ENCODE measurements at places on chromosomes 11 and 22.

DNA sequence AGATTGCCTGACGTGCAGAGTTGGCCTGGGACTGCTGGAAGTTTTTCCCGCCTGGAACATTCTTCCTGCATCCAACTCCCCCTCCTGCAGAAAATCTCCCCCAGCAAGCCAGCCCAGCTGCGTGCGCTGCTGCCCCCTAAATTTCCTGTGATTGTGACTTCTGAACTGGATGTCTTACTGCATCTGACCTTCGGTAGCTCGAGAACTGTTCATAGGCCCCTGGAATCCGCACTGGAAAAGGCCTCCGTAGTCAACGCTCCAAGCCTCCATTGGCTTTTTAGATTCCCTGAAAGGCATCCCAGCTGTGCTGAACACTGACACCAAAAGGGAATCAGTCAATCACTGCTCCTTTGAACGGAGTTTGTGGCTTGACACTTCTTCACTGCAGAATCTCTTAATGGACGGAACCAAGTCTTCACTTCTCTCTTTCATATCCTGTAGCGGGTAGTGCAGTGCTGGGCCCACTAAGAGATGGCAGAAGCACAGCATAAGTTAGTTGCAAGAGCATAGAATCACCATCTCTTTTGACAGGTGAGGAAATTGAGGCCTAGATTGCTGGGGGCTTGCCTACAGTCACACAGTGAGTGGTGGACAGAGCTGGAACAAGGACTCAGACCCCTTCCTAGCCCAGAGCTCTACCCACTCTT is 14.2 kb upstream of the RASD2 start:
- no peak for DNase-seq

GRCh38 chr11:74684661-74685060 is 46.6 kb downstream of the CHRDL2 start:
- no peak for DNase-seq

GRCh38 chr22:42926104-42926503 is 69.0 kb upstream of the ARFGAP3 start:
- DNase-seq, result no peak

DNA sequence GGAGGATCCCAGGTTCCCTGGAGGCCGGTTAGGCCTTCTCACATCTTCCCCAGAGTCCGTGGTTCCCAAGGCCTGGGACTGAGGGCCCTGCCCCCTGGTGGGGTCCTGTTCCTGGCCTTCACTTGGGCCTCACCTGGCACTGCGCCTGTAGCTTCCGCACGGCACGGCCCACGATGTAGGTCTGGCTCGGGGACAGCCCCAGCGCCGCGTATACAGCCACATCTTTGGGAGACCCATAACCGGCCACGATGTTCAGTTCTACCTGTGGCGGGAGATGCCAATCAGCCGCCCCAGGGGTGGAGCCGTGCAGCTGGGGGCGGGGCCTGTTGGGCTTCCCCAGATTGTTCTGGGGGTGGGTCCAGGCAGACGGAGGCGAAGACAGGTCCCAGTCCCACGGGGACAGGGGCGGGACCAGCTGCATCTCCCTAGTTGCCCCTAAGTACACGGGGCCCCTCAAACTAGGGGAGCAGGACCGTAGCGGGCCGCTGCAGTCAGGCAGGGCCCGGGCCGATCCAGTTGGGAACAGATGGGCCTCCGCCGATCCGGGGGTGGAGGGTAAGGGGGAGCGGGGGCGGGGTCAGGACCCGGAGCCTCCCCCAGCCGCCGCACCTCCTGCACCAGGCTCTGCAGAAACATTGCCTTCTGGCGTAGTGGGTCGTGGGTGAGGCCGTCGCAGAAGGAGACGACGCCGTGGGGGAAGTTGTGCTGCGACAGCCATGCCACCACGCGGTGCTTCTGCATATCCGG is 10.1 kb downstream of the AIP start:
- DNase-seq, result no peak

DNA sequence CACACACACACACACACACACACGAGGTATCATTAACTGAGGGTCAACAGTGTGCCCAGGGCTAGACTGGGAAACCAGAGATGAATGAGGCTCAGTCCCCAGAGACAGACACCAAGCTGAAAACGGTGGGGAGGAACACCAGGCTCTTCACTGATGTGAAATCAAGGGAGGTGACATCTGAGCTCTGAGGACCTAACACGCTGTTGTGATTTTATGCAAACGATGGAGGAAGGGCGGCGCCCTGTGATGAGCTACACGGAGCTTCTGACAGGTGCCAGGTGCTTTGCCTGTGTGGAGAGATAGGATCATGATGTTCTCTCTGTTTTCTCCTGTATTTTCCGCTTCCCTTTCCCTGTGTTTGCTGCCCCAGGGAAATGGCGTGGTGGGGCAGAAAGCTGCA is 6.5 kb upstream of the CYB5R3 start:
- DNase-seq, result peak; percentile 78

DNA sequence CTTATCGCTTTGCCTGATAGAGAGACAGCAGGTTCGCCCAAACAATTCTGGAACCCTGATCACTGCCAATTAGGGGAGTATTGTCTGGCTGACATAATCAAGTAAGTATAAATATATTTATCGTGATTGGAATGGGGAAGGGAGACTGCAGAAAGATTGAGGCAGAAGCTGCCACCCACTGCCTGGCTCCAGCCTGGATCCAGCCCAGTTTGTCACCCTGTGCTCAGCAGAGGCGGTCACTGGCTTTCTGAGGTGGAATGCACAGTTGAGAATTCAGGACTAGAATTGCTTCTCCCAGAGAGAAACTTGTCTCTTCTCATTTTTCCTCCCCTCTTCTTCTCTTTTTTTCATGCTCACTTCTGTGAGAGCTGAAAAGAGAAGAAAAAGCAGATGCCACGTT is 25.9 kb downstream of the GRAP2 start:
- DNase-seq, result no peak

DNA sequence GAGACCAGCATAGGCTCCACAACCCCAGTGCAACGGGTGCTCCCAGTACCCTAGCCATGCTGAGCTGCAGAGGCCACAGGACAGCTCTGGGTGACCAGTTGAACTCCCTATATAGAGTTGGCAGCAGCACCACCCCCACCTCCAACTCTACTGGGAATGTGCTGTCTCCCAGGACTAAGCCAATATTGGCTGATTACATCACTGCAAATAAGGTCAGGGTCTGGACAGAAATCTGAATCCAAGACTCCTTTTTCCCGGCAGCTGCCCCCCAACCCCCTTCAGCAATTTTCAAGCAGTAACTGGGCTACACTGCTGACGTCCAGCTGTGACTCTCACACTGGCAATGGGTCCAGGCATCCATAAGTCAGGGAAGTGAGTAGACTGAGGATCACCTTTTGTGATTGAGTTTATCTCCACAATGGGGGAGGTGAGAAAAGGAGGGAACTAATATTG is at the start of gene HPX:
HPX (minus strand) TSS at position 82 of the 453 bp plus-strand sequence; CDS start at position 58, 24 bp downstream.
- no peak for DNase-seq

GRCh38 chr11:110832080-110832479 is 119.8 kb upstream of the ARHGAP20 start:
- no peak for DNase-seq

GRCh38 chr11:42762348-42762747 is 549.4 kb upstream of the API5 start:
- no peak for DNase-seq

DNA sequence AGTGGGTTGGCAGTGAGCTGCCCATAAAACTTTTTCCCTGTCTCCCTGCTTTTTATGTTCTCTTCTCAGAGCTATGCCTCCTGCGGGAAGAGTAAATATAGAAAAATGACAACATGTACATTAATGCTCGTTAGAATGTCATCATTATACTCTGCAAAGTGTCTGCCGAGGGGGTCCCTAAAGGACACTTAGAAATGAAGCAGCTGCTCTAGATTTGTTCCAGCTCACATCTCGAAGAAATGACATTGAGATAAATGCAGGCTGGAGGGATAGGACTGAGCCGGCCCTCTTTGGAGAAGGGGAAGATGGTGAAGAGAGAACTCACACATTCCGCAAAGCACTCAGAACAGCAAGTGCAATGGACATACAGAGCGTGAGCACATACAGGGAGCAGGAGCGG is 240.0 kb downstream of the NXPE2 start:
- no peak for DNase-seq

DNA sequence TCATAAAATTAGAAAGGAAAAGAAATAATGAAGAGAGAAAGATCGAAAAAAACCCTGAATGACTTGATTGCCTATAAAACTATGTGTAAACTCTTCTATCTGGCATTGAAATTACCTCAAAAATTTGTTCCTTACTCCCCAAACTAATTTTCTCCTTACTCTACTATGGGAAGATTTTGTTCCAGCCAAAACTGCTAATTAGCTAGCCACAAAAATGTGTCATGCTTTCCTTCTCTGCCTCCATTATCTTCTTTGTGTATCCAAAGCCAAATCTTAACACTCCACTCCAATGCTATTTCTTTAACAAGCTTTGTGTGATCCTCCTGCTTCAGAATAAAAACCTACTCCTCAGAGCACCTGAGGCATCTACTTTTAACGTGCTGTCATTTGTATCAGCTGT is 831.2 kb downstream of the METTL15 start:
- DNase-seq, result no peak

DNA sequence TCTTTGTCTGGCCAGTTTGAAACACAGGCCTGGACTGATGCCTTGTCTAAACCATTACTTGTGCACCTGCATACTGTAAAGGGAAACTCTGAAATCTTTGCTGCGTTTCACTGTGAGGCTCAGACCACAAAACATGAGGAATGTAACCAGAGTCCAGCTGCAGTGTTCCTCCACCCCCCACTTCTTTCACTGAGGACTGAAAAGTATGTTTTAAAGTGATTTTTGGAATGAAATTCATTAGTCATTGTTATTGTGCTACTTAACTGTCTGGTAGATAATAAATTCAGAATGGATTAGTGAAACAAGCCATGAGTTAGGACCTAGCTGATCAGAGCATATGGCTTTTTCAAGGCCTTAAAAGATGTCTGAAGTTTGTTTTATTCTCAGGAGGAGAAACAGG is 181.2 kb downstream of the WNT11 start:
- no peak for DNase-seq

DNA sequence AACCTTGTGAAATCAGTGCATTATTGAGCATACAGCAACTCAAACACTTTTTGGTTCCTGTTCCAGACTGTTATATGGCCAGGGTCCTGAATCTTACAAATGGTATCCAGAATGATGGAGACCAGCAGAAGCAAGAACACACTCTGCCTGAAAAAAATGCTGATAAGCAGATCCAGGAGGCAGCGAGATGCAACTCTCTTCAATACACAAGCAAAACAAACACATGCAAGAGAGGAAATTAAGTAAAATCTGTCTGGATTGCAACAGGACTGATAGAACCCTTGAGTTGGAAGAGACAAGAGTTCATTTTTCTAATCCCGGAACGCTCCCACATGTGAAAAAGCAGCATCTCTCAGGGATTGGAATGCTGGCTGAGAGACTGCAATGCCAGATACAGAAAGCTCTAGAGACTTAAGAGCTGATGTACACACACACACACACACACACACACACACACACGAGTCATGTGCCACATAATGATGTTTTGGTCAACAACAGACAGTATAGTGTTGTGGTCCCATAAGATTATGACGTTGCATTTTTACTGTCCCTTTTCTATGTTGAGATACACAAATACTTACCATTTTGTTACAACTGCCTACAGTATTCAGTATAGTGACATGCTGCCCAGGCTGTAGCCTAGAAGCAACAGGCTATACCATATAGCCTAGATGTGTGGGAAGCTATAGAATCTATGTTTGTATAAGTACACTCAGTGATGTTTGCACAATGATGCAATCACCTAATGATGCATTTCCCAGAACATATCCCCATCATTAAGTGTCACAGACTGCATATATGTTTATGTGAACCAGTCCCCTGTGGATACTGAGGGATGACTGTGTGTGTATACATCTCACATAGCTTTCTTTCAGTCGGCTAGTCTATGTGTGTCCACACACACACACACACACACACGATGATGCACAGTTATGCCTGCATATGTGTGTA is 406.6 kb downstream of the LARGE1 start:
- no peak for DNase-seq

GRCh38 chr22:47210686-47211085 is 448.2 kb downstream of the TBC1D22A start:
- DNase-seq, result no peak

DNA sequence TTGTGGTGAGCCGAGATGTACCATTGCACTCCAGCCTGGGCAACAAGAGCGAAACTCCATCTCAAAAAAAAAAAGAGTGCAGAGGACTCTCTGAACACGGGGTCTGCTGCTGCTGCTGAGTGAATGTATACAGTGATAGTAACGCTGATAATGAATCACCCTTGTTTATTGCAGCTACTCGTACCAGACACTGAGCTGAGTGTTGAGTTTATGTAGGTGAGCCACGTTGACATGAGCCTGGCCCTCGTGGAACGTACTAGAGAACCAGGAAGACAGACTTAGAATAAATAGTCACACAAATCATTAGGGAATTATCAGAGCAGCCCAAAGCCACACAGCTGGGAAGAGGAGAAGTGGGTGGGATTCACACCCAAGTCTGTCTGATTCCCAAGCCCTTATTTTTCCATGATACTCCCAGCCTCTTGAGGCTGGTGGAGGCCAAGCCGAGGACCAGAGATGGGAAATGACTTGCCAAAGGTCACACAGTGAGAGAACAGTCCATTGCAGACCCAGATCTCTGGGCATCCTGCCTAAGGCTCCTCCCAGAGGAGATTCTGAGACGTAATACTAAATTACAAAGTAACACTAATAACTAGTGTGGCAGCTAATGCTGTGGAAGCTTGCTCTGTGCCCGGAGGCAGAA is 34.8 kb downstream of the MB start:
- no peak for DNase-seq

- DNase-seq, result peak; percentile 47
Measured at GRCh38 chr22:39236321-39237317, 8.2 kb downstream of the PDGFB start.

GRCh38 chr11:86749821-86750401 is 50.4 kb upstream of the PRSS23 start:
- DNase-seq, result no peak

- DNase-seq, result no peak
Measured at GRCh38 chr22:49090853-49091135, 736.9 kb downstream of the BRD1 start.

GRCh38 chr11:123523539-123523938 is 93.5 kb downstream of the GRAMD1B start:
- no peak for DNase-seq

DNA sequence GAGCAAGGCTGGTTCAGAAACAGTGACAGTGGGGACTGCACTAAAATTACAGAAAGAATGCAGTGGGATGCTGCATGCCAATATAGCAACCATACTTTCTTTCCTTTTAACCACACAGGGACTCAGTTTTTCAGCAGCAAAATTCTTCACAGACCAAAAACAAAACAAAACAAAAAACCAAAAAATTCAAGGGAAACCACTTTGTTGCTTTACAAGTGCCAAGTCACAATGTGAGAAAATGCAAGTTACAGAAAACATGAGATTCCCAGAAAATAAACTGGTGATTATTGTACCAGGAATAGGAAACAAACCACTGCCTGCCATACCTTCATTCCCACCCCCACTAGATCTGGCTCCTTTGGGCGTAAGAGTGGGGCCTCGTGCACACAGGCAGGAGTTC is 52.6 kb downstream of the TENM4 start:
- no peak for DNase-seq
